ENCODE measurements at places on chromosomes 6 and 20.

GRCh38 chr20:25148181-25148981 is 47.1 kb upstream of the ENTPD6 start:
- DNase-seq, result peak; percentile 71
- H3K27me3 ChIP-seq, result no peaks in the 10 kb centered on the region
- peaks cover 5% of the 10 kb centered on the region for H3K4me1 ChIP-seq
- H3K27ac ChIP-seq, result no peak overlapping the region

GRCh38 chr20:58870293-58871014 is 17.9 kb downstream of the GNAS start:
- no peak overlapping the region for H3K4me3 ChIP-seq
- H3K27ac ChIP-seq, result no peak overlapping the region
- H3K36me3 ChIP-seq, result no peaks in the 10 kb centered on the region
- DNase-seq, result peak; percentile 28
- no peaks in the 10 kb centered on the region for H3K4me1 ChIP-seq
- H3K27me3 ChIP-seq, result peaks cover 4% of the 10 kb centered on the region

- H3K27ac ChIP-seq, result peak overlapping the region; percentile 36
- no peak for DNase-seq
- peaks cover 60% of the 10 kb centered on the region for H3K27me3 ChIP-seq
- H3K36me3 ChIP-seq, result peaks cover 2% of the 10 kb centered on the region
- H3K4me1 ChIP-seq, result peaks cover 17% of the 10 kb centered on the region
These were observed 1.9 kb downstream of the ID1 start for GRCh38 chr20:31606804-31607639.

GRCh38 chr20:39101895-39102294 is 139.8 kb downstream of the DHX35 start:
- no peak overlapping the region for H3K27ac ChIP-seq
- peaks cover 2% of the 10 kb centered on the region for H3K27me3 ChIP-seq
- no peak for DNase-seq
- no peak overlapping the region for H3K4me3 ChIP-seq

- H3K4me1 ChIP-seq, result peaks cover 5% of the 10 kb centered on the region
- H3K27me3 ChIP-seq, result peaks cover 16% of the 10 kb centered on the region
- H3K4me3 ChIP-seq, result no peak overlapping the region
- H3K36me3 ChIP-seq, result no peaks in the 10 kb centered on the region
These were observed 3.1 kb upstream of the ATXN1 start for GRCh38 chr6:16764188-16764950.

- peak; percentile 68 for DNase-seq
- H3K4me1 ChIP-seq, result peaks cover 38% of the 10 kb centered on the region
- H3K27ac ChIP-seq, result no peak overlapping the region
- H3K27me3 ChIP-seq, result no peaks in the 10 kb centered on the region
These were observed 85.6 kb downstream of the GPR6 start for GRCh38 chr6:110063594-110064263.

DNA sequence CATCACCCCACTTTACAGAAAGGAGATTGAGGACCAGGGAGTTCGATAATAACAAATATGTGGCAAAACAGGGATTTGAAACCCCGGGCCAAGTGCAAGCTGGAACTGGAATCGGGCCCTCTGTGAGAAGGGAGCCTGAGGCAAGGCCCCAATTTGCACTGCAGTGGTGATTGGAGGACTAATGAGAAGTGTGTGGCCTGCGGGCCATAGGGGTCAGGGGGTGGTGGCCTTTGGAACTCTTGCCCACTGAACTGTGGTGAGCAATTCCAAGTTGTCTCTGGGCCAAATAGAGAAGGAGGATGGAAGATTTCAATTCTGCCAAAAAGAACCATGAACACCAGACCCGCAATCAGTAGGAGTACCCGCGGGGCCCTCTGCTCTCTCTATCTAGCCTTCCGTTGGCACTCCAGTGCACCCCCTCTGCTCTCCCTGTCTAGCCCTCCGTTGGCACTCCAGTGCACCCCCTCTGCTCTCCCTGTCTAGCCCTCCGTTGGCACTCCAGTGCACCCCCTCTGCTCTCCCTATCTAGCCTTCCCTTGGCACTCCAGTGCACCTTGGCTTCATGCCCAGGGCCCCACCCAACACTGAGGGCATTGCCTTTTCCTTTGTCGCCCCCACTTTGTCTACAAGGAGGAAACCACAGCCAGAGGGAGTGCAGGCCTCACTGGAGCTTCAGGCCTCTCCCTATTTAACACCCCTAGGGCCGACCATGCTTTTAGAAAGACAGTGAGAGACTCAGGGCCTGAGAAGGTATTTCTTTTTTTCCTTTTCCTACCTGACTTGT is 6.0 kb upstream of the PTPRA start:
- H3K27ac ChIP-seq, result no peak overlapping the region
- no peak overlapping the region for H3K4me3 ChIP-seq
- peaks cover 29% of the 10 kb centered on the region for H3K4me1 ChIP-seq
- peaks cover 20% of the 10 kb centered on the region for H3K27me3 ChIP-seq
- peaks cover 11% of the 10 kb centered on the region for H3K36me3 ChIP-seq

- H3K27me3 ChIP-seq, result no peaks in the 10 kb centered on the region
- H3K4me1 ChIP-seq, result no peaks in the 10 kb centered on the region
- no peak overlapping the region for H3K27ac ChIP-seq
- peaks cover under 1% of the 10 kb centered on the region for H3K36me3 ChIP-seq
These were observed 23.1 kb downstream of the USP45 start for GRCh38 chr6:99492092-99492491.

GRCh38 chr20:3749087-3749688 is 16.7 kb downstream of the HSPA12B start:
- H3K36me3 ChIP-seq, result no peaks in the 10 kb centered on the region
- H3K4me1 ChIP-seq, result peaks cover 3% of the 10 kb centered on the region
- H3K27me3 ChIP-seq, result peaks cover 75% of the 10 kb centered on the region

DNA sequence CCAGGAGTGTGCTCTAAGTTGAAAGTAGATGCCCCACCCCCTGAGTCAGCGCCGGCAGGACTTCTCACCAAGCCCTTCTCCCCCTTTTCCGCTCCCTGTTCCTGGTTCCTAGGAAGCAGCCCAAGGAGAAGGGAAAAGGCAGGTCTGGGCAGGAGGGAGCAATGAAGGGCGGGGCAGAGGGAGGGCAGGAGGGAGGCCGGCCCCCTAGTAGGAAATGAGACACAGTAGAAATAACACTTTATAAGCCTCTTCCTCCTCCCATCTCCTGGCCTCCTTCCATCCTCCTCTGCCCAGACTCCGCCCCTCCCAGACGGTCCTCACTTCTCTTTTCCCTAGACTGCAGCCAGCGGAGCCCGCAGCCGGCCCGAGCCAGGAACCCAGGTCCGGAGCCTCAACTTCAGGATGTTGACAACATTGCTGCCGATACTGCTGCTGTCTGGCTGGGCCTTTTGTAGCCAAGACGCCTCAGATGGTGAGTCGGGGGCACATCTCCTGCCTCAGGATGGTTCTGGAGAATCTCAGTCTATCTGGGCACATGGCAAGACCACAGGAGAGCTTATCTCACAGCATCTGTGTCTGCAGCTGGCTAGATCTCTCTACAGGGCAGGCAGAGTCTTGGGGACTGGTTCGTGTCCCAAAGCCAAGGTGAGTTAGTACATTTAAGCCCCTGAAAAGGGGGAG is at the start of gene PROCR:
Gene PROCR (plus strand): TSS at position 320 of the 681 bp plus-strand sequence. CDS start 83 bp downstream, at position 403.
- no peak within 1 kb of the TSS for H3K27ac ChIP-seq
- H3K4me3 ChIP-seq, result no peak within 1 kb of the TSS
- H3K4me1 ChIP-seq, result peaks cover 9% of the 10 kb centered on the region
- H3K36me3 ChIP-seq, result no peaks in the 10 kb centered on the region
- no peak for DNase-seq

GRCh38 chr6:149941583-149942460 is at the start of gene ULBP2:
TSS of gene ULBP2 (plus strand) at chr6:149942014. CDS start at chr6:149942073, 59 bp downstream.
- peak within 1 kb of the TSS; percentile 67 for H3K4me3 ChIP-seq
- peaks cover 43% of the 10 kb centered on the region for H3K27me3 ChIP-seq
- H3K27ac ChIP-seq, result no peak within 1 kb of the TSS
- peaks cover 29% of the 10 kb centered on the region for H3K4me1 ChIP-seq
- DNase-seq, result peak; percentile 83

DNA sequence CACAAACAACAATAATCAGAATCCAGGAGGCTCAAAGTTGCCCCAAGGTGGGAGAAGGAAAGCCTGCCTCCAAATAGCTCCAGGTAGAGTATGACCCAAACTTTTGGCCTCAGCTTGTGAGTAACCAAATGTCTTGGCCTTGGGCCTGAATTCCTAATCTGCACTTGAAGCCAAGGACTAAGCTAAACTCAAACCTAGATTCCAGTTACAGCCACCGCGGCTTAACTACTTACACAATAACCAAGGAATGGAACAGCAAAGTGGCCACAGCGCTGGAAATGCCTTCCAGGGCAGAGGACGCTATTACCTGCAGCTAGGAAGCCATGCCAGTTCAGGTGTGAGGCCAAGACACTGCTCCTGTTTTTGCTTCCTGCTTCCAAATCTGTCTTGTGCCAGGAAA is 4.6 kb downstream of the NINL start:
- no peak for DNase-seq
- no peaks in the 10 kb centered on the region for H3K36me3 ChIP-seq
- H3K4me1 ChIP-seq, result peaks cover 12% of the 10 kb centered on the region
- H3K27me3 ChIP-seq, result peaks cover 7% of the 10 kb centered on the region
- H3K27ac ChIP-seq, result no peak overlapping the region

GRCh38 chr20:49979030-49979832 is 3.5 kb upstream of the SNAI1 start:
- peak; percentile 65 for DNase-seq
- no peak overlapping the region for H3K27ac ChIP-seq
- peaks cover 4% of the 10 kb centered on the region for H3K27me3 ChIP-seq
- peaks cover 26% of the 10 kb centered on the region for H3K4me1 ChIP-seq
- no peaks in the 10 kb centered on the region for H3K36me3 ChIP-seq

DNA sequence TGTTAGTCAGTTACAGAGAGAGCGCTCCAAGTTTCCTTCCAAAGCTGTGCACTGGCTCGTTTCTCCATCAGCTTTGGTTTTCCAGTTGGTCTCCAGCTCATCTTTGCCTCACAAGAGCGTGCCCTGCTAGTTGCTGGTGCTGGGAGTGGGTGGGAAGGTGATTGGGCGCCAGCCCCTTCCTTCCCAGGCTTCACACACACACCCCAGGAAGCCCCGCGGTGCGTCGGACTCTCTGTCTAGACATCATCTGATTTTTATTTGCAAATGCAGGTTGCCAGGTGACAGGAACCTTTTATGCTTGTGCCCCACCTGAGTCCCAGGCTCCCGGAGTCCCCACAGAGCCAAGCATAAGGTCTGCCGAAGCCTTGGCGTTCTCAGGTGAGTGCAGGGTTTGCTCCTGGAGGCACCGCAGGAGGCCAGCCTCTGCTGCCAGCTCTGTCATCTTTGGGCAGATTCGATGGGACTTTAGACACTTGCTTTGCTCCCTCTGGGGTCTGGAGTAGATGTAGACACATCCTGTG is 7.1 kb downstream of the IRF4 start:
- no peak overlapping the region for H3K4me3 ChIP-seq
- DNase-seq, result no peak
- H3K27ac ChIP-seq, result no peak overlapping the region
- peaks cover 43% of the 10 kb centered on the region for H3K27me3 ChIP-seq

- H3K4me3 ChIP-seq, result no peak overlapping the region
- no peaks in the 10 kb centered on the region for H3K36me3 ChIP-seq
- H3K27me3 ChIP-seq, result no peaks in the 10 kb centered on the region
- no peaks in the 10 kb centered on the region for H3K4me1 ChIP-seq
These were observed 78.7 kb downstream of the RFX6 start for GRCh38 chr6:116955773-116956172.

DNA sequence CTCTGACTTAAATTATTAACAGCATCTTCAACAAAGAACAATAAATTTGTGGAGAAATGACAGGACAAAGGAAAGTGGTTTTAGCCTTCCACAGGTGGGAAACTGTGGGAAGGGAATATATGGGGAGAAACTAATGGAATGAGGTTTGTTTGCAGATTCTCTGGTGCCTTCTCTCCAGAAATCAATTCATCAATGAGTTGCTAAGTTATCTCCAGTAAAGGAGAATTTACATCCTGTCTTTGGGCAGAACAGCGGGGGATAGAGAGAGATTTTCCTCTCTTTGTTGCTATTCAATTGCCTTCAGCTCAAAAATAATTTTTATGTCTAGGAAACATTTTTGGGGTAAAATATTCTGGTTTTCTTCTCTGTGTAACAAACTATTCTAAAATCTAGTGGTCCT is 36.9 kb upstream of the LCA5 start:
- H3K36me3 ChIP-seq, result no peaks in the 10 kb centered on the region
- no peaks in the 10 kb centered on the region for H3K27me3 ChIP-seq
- DNase-seq, result no peak

- DNase-seq, result no peak
- H3K4me1 ChIP-seq, result no peaks in the 10 kb centered on the region
- no peaks in the 10 kb centered on the region for H3K36me3 ChIP-seq
- no peak overlapping the region for H3K4me3 ChIP-seq
These were observed 140.8 kb upstream of the ARMC2 start for GRCh38 chr6:108707328-108707976.

DNA sequence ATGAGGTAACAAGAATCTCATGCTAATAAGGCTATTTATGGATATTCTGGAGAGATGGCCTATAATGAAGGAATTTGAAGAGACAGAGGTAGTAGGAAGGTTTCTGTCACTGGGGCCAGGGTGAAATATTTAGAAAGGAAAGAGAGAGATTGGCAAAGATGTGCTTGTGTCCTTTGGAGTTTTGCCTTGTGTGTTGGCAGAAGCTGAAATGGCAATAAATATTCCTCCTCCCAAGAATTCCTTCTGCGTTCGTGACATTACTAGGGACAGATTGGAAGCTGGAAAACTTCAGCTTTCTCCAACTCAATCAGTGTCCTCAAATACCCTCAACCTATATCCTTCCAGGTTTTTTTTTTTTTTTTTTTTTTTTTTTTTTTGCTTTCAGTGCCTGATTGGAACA is 6.3 kb downstream of the SAMD5 start:
- H3K36me3 ChIP-seq, result no peaks in the 10 kb centered on the region
- peaks cover 32% of the 10 kb centered on the region for H3K27me3 ChIP-seq
- H3K4me3 ChIP-seq, result no peak overlapping the region
- no peaks in the 10 kb centered on the region for H3K4me1 ChIP-seq
- no peak overlapping the region for H3K27ac ChIP-seq

GRCh38 chr20:9617940-9618339 is 103.5 kb downstream of the LAMP5 start:
- H3K27ac ChIP-seq, result no peak overlapping the region
- no peaks in the 10 kb centered on the region for H3K27me3 ChIP-seq
- no peaks in the 10 kb centered on the region for H3K4me1 ChIP-seq
- H3K4me3 ChIP-seq, result no peak overlapping the region

DNA sequence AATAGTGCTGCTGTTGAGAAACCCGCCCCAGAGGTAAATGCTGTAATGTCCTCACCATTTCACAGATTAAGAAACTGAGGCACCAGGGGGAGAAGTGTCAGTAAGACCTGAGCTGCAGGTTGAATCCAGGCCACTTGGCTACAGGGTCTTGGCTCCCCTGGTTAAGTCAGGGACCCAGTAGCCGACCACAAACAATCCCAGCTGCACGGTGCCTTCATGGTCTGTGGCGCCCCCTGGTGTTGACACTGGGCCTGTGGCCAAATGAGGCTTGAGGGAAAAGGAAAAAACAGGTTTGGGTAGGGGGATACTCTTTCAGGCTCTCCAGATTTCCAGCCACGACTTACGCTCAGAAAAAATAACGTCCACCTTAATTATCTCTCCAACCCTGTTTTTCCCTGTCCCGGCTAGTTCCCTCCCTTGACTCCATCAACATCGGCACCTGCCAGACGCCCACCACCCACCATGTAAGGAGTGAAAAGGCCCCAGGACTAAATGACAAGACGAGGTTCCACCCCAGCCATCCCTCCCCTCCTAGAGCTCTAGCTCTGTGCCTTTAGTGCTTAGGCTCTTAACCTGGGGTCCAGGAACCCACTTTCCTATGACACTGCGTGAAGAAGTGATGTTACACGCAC is 47.7 kb upstream of the POLR1H start:
- no peak overlapping the region for H3K27ac ChIP-seq
- H3K4me3 ChIP-seq, result no peak overlapping the region
- no peak for DNase-seq
- H3K36me3 ChIP-seq, result peaks cover 9% of the 10 kb centered on the region

- DNase-seq, result no peak
- H3K4me1 ChIP-seq, result no peaks in the 10 kb centered on the region
- H3K27me3 ChIP-seq, result peaks cover 47% of the 10 kb centered on the region
- no peaks in the 10 kb centered on the region for H3K36me3 ChIP-seq
These were observed 998 bp downstream of the BMP2 start for GRCh38 chr20:6768228-6769140.

All from thymus (tissue), 14 donors.